Hypothalamus (tissue), 51 donors: ENCODE measurements at places on chromosomes 3 and 15.

DNA sequence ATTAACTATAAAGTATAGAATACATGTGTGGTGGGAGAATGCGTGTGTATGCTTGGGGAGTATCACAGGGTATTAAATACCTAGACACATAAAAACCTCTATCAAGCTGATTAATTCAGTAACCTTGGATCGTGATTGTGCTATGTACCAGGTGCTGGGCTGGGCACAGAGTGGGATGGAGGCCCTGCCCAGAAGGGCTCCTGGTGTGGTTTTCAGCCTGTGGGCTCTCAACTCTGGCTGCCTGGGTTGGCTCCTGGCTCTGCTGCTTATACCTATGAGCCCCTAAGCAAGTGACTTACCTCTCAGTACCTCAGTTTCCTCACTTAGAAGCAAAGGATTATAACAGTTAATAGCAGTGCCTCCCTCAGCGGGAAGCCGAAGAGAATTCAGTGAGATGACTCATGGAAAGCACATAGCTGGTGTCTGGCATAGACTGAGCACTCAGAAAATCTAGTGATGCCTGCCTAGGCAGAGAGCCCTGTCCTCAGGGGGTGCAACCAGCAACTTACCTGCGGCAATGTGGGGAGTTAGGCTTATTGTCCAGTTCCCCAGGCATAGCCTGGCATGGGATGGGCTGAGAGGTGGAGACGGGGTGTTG lies 90.6 kb upstream of the MYZAP start:
- no peak for DNase-seq

DNA sequence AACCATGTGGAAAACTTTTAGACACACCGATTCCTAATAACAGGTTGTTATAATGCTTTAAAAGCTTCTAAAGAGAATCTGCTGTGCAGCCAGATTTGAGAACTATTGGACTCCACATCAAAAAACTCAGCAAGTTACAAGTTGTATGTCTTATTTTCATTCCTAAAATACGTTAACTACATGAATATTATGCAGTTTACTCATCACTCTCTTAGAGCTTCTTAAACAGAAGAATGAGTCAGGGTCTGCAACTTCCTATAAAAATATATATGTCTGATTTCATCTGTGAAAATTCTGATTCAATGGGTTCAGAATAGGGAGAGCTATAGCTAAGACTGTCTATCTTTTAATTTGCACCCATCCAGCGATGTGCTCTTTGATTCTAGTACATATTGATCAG lies 244.2 kb upstream of the EPHA3 start:
- DNase-seq: no peak

GRCh38 chr3:53109190-53109589 lies 21.0 kb downstream of the RFT1 start:
- no peak for DNase-seq

GRCh38 chr3:50371133-50371685 lies 11.9 kb upstream of the TMEM115 start:
- DNase-seq: no peak

- no peak for DNase-seq
Measured at GRCh38 chr3:11290743-11291680, 18.8 kb downstream of the ATG7 start.

DNA sequence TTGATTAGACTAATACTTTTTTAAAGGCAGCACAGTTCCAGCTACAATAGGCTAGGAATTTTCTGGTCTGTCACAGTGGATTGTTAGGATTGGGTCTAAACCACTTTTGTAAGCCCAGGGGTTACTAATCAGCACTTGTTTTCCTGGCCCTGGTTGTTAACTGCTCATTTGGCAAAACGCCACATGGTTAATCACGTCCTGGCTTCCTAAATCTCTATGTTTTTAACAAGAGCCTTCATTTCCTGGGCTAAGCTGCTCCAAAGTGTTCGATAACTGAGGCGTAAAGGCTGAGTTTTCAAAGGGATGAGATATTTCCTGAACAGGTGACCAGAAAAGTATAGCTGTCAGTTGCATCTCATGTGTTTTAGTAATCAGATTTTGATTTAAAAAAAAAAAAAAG lies 38.9 kb upstream of the CLRN1 start:
- no peak for DNase-seq

DNA sequence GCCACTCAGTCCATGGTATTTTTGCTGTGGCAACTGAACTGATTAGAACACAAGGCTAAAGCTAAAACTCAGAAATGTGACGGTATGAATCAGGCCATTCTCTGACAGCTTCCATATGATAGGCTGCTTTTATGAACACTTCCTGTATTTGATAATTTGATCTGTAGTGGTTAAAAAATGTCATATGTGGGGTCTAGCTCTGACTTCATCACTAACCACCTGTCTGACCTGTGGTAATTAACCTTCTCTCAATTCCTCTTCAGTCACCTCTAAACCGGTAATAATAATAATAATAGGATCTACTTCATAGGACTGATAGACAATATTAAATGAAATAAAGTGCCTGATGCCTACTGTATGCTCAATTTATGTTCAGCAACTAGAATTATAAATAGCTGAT lies 223.2 kb downstream of the MBNL1 start:
- DNase-seq: no peak
